Right ventricle myocardium inferior (tissue), 1 donor: ENCODE measurements at places on chromosomes 2 and 18. TPM values are rescaled to one million over a fixed set of nuclear protein-coding genes. Genes with fewer than 3 reads are reported as not detected.
A peak's percentile ranks its signal among the peaks of the same experiment; 100 is the strongest.

SP110 gene
- 9.8 TPM for total RNA-seq

DNA sequence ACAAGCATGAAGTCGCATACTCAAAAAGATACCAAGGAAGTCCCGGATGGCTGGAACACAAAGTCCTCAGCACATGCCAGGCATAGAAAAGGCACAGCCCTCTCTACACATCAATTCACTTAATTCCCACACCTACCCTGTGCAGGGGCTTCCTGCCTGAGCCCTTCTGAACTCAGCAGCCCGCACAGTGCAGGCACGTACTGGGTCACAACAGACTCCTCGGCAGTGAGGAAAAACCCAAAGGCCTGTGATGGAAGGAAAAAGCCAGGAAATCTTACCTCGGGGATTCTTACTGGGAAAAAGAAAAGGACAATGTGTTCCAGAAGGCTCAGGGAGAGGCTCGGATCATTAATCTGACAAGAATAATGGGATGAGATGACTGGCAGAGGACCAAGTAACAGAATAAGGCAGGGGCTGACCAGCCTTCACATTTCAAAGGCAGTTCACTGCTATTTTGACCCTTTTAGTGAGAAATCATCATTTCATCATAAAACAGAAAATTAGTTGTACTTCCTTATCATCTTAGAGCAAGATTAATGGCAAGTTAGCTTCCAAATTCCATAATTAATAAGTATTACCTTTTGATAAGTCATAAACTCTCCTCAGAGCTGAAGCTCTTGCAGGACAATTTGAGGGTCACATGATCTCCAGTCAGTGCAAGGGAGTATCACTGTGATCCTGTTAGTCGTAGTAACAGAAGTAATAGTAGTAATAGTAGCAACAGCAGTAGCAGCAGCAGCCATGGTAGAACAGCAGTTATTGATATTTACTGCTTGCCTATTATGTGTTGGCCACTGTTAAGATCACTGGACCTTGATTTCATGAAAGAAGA, 87.4 kb downstream of the STK39 start:
- no peak for DNase-seq

DNA sequence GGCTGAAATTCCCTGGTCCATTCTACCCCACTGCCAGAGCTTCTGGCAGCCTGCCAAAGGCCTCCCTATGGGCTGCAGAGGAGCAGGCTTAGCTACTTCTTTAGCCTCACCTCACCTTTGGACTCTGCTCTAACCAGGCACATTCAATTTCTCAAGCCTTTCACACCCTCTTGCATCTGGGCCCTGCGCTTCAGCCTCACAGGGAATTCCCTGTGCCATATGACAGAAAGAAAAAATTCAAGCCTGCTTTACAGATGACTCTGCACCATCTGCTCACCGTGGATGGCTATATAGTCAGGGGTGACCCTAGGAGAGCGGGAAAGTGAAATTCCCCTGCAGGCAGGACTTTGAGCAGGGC, 62.5 kb downstream of the REEP1 start:
- DNase-seq: peak; percentile 74

DNA sequence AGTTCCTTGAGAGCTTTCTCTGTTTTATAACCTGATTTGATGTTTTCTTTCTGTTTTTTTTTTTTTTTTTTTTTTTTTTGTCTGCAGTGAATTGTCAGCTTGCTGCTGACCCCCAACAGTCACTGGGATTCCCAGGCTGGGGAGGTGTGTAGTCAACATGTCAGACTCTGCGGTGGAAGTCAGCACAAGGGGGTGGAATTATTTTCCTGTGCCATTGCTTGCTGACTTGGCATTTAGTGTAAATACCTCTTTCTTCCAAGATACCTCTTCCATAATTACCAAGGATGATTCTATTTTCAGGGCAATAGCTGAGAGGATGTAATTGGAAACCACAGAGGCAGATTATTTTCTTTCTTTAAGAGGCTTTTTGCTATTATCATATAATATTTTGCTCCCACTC, 266.3 kb downstream of the CCDC85A start:
- no peak for DNase-seq

FN1 gene
- 92.2 TPM for total RNA-seq

DNA sequence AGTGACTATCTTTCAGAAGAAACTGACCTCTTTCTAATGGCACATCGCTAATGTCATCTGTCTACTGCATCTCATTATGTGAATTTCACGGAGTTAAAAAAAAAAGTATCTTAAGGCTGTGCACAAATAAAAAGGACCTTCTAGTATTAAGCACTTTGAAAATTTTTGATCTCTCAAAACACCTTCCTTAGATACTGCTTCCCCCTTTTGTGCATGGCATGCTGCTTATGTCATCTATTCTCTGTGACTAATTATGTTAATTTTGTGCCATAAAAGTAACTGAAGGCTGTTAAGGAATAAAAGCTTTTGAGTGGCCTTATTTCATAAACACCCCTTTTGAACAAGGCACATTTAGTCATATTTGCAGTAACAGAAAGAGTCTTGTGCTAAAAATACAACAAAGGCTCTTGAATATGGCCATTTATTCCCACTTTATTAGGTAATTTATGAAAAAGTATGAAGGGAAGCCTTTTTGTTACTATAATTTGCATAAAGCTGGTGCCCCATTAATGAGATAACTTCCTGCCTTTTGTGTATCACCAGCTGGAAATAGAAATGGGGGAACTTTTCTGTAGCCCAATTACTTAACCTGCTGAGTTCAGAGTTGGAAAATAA, 1412.0 kb upstream of the ZEB2 start:
- no peak for DNase-seq

GRCh38 chr2:30628341-30628740, 178.9 kb downstream of the CAPN13 start:
- DNase-seq: no peak

IL36RN gene
- total RNA-seq: not detected

- no peak for DNase-seq
These were observed 120.3 kb downstream of the INO80D start for GRCh38 chr2:205965707-205966106.

GRCh38 chr2:217223222-217223930, 363.5 kb upstream of the TNP1 start:
- DNase-seq: no peak

DNA sequence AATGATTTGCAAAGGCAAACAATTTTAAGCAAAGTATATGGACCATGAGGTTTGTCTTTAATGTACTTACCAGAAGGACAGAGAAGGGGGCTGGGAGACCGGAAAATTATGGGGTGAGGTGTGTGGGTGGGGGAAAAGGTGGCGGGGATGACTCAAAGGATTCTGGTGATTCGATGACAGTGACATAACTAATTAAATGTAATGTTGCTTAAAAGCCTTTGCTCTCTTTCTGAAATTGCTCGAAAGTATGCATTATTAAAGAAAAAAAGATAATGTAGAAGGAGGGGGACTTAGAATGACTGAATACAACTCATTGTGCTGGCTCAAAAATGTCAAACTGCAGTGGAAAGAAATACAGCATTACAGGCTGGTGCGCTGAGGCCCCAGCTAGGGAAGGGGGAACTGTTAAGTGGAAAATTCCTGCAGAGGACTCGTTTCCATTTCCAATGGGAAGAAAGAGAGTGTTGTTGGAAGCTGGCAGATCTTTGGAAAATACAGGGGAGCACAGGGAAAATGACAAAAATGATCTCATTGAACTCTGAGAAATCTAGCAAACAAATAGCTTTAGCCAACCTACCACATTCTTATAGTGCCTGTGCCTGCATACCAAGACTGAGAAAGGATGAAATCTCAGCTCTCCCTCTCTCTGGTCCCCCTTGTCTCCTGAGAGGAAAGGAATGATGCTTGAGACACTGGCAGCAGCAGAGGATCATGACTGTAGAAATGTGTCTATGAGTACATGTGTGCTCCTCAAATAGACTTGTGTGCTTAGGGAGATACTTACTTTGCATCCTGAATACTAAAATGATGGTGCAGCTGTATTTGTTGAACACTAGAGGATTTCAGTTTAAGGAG, 632.4 kb downstream of the NYAP2 start:
- DNase-seq: no peak

DNA sequence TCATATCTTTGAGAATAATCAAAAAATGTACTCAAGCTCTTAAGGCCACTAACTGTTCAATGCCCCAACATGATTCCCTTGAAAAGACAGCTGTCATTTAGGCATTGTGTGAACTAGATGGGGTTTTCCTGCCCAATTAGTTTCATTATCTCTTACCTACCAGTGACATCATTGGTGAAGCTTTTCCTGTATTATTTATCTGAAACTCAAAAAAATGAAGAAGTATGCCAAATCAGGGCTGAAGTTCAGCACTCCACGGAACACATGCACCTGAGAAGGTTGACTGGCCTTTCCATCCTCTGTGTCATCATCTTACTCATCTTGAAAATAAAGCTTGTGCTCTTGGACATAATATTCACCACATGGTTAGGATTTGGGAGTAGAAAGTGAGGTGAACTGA, 126.4 kb downstream of the TXNL1 start:
- no peak for DNase-seq

- DNase-seq: no peak
These were observed 140.0 kb downstream of the ANTXR1 start for GRCh38 chr2:69152847-69153583.

GRCh38 chr2:86069091-86069685, 36.5 kb downstream of the POLR1A start:
- DNase-seq: no peak

GRCh38 chr2:27081984-27082772, 3.8 kb downstream of the EMILIN1 start:
- DNase-seq: no peak

DNA sequence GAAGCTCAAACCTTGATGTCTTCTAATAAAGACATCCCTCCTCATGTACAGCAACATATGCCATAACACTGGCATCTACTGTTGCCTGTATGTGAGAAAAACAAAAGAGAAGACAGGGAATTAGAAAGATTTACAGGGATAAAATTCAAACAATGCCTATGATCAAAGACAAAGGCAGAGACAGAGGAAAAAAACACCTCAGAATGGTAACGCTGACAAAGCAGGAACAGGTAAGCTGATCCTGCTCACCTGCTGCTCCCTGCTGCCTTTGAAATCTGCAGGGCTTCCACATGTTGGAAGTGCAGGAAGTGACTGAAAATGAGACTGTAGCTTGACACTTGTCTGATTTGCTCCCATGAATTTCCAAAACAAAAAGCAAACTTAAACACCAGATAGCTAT, 90.2 kb upstream of the DNAJC10 start:
- no peak for DNase-seq

- DNase-seq: peak; percentile 84
These were observed 4.5 kb upstream of the OSR1 start for GRCh38 chr2:19362755-19363473.

- no peak for DNase-seq
These were observed 363.3 kb downstream of the ALK start for GRCh38 chr2:29558097-29558496.
